ENCODE measurements at places on chromosomes 4 and X.

- DNase-seq: peak; percentile 64
Observed at GRCh38 chr4:71270901-71271300, 67.9 kb upstream of the SLC4A4 start.

GRCh38 chrX:153348421-153348820 lies 14.5 kb downstream of the ZNF275 start:
- no peak for DNase-seq

GRCh38 chr4:3776166-3777032 lies 10.2 kb downstream of the ADRA2C start:
- DNase-seq: no peak

DNA sequence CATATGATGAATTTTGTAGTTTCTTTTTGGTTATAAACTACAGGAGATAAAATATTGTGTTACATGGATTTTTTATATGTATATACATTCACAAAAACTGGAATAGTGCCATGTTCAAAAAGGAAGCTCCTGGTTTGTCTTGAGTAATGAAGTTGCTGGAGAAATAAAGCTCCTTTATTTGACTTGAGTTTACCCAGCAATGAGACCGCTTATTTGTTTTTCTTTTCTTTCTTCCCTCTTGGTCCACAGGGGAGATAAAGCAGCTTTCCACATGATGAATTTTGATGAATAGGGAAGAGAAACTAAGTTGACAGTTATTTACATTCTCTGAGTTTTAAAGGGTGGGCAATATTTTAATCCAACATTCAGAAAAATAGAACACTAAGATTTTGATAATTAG lies 176.5 kb downstream of the GPM6A start:
- no peak for DNase-seq

DNA sequence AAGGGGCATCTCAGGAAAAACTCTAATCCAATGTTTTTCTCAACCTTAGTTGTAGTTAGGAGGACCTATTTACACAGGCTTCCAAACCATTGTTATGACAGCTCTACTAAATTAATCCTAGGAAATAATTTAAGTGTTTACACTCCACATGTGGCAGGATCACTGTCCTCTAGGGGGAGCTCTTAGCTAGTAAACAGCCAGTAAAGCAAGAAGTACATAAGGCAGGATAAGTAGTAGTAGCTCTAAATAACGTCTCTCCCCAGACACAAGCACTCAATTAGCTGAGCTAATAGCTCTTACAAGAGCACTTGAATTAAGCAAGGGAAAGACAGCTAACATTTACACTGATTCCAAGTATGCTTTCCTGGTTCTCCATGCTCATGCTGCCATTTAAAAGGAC lies 37.3 kb downstream of the NUDT11 start:
- peak; percentile 27 for DNase-seq

DNA sequence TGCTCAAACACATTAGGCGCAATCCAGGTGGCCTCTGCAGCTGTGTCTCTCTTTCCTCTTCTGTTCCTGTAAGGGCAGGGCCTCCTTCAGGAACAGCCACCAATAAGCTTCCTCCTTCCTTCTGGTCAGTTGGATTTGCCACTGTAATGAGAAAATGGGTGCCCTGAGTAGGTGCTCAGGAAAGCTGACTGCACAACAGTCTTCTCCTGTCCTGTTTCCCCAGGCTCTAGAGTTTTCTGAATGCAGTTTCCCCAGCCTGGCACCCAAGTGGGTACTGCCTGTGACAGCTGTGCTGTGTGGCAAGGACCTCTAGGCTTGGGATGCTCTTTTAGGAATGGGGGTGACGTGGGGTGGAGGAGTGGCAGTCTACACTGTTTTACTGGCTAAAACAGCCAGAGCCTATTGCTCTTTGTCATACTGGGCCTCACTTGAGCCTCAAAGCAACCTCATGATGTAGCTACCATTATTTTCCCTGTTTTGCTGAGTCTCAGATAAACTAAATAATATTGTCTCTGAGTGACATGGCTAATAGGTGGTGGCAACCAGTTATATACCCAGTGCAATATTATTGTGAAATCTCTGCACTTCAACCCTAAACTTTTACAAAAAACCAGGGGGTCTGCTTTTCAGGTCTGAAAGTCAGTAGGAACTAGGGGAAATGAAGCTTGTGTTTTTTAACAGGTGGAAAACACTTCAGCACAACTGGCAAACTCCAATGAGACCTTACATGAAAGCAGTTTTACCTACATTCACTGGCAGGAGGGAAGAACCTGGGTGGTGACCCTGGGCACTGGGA lies 1.2 kb downstream of the CXCL2 start:
- peak; percentile 33 for DNase-seq

GRCh38 chr4:175092114-175092513 lies 174.0 kb downstream of the ADAM29 start:
- DNase-seq: no peak

DNA sequence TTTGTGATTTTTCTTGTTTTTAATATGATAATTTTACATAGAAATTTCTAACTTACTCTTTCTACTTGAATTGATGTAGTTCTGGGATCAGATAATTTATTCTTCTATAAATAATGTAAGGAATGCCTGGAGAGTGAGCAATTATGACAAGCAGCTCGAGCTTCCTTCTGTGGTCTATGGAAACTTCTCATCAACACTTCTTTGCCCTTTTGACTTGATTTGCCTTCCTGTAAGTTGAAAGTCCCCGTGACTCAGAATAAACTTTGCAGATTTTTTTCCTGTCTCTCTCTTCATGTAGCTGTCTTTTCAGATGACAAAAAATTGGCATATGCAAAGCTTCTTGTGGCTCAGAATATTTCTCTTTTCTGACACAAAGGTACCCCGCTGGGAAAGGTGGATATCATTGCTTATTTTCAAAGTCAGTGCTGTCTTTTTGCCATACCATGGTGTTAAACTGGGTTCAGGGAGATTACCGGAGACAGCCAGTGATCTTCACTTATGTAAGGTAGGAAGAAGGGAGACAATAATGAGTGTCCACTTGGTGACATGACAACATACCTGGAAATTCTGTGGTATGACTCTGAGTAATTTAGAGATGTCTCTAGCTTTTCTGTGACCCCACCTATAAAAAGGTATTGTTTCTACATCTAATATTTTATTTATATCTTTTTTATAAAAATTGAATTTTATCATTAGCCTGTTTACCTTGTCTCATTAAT lies 278.6 kb upstream of the GNPDA2 start:
- DNase-seq: no peak

- no peak for DNase-seq
Observed at GRCh38 chr4:108034565-108034964, 44.9 kb downstream of the HADH start.

GRCh38 chr4:14168919-14169318 lies 541.4 kb upstream of the BOD1L1 start:
- DNase-seq: peak; percentile 6

DNA sequence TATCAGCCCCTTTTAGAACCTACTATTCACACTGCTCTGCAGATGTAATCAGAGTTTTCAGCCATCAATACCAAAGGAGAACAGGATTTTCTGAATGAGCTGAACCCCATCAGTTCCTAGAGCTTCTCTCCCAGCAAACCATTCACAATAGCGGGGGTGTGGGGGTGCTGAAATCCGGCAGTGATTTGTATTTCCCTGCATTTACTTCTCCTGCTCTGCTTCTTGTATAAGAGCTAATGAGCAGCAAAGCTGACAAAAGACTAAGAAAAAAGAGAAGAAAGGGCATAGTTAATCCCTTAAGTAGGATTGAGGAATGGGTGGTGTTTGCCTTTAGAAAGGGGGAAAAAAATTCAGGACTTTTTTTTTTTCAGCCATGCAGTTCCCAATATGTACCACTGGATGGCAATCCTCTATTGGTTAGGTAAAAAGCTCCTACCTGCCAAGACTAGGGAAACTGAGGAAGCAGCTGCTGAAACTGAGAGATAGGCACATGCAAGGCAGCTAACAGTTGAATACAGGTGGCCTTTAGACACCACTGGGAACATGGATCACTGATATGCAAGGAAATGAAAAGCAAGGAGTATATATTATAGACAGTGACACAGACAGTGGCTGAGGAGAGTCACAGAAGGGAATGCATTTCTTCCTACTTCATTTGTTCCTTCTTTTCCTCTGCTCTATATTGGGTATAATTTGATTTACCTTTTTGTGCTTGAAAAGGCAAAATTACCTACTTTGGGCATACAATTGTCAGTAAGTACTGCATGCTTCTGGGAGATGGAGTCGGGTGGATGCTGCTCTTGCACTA lies 217.9 kb downstream of the HS6ST2 start:
- DNase-seq: peak; percentile 13

GRCh38 chr4:8009710-8010511 lies 70.2 kb upstream of the AFAP1 start:
- no peak for DNase-seq

- no peak for DNase-seq
Observed at GRCh38 chr4:148364525-148364924, 77.7 kb downstream of the NR3C2 start.

DNA sequence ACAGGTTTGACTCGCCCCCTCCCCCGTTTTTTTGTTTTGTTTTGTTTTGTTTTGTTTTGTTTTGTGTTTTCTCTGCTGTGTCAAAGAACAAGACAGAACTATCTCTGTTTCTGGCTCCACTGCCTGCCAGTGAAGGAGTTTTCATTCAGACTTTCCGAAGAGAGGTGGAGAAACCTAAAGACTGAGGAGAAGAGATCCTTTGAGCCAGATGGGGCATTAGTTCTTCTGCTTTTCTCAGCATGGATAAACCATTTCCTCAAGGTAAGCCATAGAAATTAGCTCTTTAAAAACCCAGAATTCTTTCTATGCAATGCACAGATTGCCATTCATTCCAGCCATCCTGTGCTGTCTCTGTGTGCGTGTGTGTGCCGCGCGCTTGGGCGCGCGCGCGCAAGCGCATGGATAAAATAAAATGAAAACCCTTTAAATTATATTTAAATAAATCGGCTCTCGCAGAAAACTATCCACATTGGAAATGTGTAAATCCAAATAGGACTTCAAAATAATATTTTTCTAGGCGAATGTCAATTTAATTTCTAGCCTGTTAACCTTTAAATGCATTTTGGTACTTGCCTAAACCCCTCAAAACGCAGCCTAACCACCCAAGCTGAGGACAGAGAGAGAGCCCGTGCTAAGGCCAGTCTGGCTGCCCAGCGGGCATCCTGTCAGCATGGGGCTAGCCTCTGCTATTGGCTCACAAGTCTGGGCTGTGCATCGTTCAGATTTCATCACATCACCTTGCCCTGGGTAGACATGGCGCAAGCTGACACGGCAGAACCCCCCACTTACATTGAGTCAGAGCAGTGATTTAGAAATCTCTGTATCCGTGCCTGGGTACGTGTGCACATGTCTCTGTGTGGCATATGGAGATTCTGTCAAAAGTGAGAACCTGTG lies 113.0 kb upstream of the VAMP7 start:
- DNase-seq: no peak

DNA sequence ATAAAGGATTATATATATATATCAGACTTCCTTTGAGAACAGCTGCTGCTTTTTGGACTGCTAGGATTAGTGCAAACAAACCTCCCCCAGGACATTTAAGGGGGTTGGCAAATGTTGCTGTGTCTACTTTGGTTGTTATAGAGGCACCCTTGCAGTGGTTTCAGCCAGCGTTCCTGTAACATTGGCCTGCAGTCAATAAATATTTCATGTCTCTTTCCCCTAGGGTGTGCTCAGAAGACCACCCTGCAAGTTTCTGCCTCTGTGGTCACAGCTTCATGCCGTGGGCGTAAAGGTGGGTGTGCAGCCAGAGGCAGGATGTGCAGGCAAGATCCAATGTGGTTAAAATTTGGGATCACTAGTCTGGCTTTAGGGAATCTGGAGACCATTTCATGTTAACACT lies 28.9 kb downstream of the FGF5 start:
- no peak for DNase-seq

DNA sequence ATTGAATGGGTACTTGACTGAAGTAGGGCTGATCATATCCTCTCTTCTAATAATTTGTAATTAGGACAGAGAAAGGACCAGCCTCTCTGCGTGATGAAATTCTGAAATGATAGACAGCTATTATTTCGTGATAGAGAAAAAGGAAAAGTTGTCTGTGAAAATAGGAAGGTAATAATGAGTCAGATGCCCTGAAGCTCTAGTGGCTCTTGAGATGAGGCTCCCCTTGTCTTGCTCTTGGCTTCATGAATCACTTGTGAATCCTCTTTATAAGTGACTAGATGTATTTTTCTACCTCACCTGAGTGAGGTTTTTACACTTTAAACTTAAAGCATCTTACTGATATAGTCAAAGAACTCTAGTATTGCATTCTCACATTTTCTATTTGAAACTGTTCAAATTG lies 888.9 kb downstream of the PCDH18 start:
- DNase-seq: no peak

GRCh38 chr4:123767806-123768205 lies 371.2 kb downstream of the SPRY1 start:
- no peak for DNase-seq

GRCh38 chrX:12583543-12583942 lies 207.7 kb upstream of the PRPS2 start:
- DNase-seq: no peak

All from OCI-M1 (cell line).